ENCODE measurements at places on chromosomes 4 and X.

DNA sequence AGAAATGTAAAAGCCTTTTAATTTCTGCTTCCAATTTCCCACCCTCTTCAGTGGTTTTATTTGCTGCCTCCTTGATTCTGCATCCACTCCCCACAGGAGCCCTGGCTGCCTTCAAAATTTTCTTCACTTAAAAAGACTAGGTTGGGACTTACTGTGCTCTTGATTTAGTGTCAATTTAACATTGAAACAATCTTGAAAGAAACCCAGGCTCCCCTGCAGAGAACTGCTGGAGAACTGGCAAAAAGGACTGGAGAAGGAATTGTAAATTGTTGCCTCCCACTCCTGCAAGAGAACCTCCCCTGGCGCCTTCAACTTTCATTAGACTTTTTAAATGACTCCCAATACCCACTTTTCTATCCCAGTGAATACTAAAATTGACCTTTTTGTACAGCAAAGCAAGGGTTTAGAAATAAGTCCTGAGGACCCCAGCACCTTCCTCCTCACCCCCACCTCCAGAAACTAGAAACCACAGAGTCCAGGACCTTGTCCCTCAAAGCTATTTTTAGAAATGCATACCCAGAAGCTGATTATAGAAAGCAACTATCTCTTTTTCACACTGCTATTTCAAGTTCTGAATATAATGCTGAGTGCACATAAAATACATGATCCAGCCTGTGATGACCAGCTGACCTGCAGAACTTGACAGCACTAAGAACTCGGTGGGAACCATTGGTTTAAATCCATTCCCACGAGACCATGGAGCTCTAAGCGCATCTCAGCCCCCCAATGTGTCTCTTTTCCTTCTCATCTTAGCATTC lies 155.5 kb downstream of the INPP4B start:
- DNase-seq, result no peak

GRCh38 chr4:152684007-152684406 lies 4.2 kb upstream of the TMEM154 start:
- no peak for DNase-seq

DNA sequence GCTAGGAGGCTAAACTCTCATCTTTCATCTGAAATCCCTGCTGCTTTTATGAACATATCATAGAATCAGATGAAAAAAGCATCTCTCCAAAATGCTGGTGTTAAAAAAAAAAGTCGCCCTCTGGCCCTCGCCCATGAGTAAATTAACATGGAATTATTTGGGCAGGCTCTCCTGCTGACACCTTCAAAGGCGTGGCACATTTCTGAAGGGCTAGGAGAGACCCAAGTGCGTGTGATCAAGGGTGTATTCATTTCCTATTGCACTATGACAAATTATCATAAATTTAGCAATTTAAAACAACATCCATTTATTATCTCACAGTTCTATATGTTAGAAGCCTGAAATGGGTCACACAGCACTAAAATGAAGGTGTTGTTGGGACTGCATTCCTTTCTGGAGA lies 5.1 kb downstream of the ANXA3 start:
- DNase-seq, result no peak

- peak; percentile 34 for DNase-seq
These were observed 829 bp downstream of the ELOVL6 start for GRCh38 chr4:110197529-110198042.

DNA sequence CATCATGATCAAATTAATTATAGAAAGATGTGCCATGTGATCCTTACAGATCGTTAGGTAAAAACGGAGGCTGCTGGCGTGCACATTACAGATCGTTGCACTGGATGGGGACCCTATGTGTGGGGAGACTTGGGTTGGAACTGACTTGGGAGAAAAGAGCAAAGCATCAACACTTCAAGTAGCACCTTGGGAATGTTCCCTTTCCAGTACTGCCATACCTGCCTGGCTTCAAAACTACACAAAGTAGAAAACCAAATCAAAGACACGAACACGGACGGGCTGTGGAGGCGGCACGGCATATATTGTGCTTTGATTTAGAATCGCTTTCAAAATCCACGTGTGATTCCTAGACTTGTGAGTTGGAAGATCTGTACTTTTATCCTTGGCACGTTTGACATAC lies 898 bp downstream of the CMC4 start:
- peak; percentile 2 for DNase-seq

GRCh38 chr4:4248885-4249203 lies 821 bp upstream of the TMEM128 start:
- peak; percentile 30 for DNase-seq

DNA sequence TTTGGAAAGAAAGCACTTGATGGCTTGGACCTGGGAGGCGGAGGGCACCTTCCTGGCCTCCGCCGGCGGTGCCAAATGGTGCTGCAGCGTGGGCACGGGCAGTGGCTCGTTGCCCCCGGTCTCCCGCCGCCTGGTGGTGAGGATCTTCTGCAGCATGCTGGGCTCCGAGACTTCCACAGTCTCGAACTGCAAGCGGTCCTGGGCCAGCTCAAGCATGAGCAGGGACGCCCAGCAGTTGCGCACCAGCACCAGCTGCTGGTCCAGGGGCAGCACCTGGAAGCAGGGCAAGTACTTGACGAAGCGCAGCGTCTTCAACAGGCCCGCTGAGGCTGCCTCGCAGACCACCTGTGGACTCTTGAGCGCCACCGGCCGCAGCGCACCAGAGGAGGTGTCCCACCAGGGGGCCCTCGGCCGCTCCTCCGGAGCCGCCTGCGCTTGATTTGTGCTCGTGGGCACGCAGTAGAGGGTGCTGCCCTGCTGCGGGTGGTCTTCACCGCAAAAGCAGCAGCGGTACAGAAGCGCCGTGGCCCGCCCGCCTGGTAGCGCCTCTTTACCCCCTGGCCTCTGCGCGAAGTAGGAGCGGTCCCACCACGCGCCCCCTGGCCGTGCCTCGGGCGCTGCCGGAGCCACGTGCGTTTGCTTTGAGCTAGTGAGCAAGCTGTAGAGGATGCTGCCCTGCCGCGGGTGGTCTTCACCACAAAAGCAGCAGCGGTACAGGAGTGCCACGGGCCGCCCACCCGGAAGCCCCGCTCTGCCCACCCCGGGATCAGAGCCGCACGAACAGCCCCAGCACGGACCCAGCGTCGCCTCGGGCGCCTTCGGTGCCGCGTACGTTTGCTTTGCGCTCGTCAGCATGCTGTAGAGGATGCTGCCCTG lies 689 bp downstream of the NR0B1 start:
- DNase-seq, result peak; percentile 15

DNA sequence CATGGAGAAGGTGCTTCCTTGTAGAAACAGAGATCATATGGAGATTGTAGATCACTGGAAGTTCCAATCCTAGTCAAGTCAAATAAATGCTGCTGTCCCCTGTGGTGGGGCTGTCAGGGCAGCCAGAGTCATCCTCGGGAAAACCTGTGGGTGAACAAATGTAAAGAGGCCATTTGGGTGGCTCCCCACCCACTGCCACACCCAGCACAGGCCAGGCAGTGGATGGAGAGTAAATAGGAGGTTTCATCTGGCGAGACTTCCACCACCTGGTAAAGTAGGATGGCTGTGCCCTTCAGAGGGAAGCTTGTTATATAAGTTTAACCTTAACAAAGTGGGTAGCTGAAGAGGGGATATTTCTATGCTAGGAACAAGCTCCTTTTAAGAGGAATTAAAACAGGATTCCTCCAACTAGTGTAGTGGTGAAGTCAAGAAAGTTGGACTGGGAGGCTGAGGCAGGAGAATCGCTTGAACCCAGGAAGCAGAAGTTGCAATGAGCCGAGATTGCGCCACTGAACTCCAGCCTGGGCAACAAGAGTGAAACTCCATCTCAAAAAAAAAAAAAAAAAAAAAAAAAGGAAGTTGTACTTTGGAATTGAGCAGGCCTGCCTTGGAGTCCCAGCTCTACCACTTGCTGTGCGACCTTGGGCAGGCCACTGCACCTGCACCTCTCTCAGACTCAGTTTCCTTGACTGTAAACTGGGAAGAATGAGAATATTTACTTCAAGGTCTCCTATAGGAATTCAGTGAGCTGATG lies 273.7 kb downstream of the PTTG2 start:
- DNase-seq, result no peak

DNA sequence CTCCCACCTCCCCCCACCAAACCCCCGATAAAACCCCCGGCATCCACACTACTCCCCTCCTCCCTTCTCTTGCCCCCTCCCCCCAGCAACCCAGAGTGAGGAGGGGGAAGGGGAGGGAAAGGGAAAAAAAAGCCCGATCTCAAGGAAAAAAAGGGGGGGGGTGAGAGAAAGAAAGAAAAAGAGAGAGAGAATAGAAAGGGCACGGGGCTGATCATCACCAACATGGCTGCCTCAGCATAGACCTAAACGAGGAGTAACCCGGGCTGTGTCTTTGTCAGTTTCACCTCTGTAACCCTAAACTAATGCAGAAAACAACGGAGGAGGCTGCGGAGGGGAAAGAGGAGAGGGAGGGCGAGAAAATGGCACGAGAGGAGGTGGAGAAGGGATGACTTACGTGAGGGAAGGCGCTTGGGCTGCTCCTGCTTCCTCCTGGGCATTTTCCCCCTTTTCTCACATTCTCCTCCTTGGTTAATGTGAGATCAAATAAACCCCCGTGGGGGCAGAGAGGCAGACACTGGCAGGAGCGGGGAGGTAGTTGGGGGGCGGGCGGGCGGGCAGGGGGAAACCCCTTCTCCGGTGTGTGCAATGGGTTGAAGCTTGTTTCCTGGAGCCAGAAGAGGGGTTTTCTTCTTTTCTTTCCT lies 532 bp downstream of the ZNF827 start:
- DNase-seq, result peak; percentile 38

DNA sequence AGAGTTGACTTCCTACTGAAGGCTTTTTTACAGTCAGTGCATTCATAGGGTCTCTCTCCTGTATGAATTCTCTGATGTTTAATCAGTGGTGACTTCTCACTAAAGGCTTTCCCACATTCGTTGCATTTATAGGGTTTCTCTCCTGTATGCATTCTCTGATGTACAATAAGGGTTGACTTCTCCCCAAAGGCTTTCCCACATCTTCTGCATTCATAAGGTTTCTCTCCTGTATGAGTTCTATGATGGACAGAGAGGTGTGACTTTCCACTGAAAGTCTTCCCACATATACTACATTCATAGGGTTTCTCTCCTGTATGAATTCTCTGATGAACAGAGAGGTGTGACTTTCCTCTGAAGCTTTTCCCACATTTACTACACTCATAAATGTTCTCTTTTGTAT lies 45.2 kb downstream of the ZNF674 start:
- DNase-seq, result peak; percentile 1

- no peak for DNase-seq
These were observed 117.7 kb upstream of the PRPS2 start for GRCh38 chrX:12673487-12673886.

DNA sequence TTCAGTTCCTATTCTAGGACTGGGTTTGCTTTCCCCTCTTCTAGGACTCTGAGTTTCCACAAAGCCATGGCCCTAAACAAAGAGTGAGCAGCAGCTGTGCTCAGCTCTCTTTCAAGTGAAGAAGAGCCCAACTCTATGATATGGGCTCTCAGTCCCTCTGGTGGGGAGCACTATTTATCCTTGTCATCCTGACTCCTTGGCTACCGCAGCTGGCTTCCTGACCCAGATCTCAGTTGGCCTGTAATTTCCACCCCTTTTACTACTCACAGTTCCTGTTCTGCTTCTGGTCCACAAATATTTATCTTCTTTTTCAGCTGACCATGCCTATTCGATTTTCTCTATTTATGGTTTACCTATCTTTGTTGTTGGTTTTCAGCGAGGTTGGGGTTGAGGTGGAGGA lies 33.8 kb downstream of the F8 start:
- no peak for DNase-seq

DNA sequence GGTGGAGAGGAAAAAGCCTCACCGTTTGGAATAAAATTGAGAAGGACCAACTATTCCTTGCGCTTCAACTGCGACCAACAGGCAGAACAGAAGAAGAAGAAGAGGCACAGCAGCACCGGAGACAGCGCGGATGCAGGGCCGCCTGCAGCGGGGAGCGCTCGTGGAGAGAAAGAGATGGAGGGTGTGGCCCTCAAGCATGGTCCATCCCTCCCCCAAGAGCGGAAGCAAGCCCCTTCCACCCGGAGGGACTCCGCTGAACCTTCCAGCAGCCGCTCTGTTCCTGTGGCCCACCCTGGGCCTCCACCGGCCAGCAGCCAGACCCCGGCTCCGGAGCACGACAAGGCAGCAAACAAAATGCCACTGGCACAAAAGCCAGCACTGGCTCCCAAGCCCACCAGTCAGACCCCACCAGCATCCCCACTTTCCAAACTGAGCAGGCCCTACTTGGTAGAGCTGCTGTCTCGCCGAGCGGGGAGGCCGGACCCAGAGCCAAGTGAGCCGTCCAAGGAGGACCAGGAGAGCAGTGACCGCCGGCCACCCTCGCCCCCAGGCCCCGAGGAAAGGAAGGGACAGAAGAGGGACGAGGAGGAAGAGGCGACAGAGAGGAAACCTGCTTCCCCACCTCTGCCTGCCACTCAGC lies 71.2 kb downstream of the AASDH start:
- no peak for DNase-seq

GRCh38 chrX:124720532-124720931 lies 374.2 kb downstream of the SH2D1A start:
- DNase-seq, result no peak

DNA sequence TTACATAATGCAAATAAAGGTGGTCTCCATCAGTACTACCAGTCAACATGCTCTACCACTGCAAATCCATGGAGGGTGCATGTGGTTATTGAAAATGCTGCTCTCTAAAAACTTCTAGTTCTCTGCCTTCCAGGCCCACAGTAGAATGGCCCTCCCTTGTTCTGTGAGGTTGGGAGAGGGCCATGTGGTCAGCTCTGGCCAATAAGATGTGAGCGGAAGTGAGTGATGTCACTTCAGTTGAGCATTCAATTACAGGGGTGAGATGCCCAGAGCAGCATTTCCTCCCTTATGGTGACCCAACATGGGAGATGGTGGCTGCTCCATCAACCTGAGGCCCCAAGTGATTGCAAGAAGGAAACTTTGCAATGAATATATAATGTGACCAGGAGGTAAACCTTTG lies 148.8 kb downstream of the CPEB2 start:
- no peak for DNase-seq

GRCh38 chr4:25172961-25173915 lies 13.0 kb upstream of the SEPSECS start:
- peak; percentile 100 for DNase-seq

DNA sequence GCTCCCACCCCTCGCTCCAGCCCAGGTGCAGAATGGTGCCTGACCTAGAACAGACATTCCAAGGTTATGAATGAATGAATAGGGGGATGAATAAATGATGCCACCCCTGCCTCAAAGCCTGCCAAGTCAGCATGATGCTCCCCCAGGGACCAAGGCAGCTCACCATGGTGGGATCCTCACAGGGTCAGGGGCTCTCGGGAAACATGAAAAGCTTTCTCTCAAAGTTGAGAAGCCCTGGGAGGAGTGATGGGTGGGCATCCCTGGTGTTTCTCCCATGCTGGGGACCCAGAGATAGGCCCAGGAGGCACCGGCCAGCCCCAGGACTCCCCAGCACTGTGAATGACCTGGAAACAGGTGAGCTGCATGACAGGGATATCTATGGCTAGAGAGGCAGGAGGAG lies 58.9 kb downstream of the HTRA3 start:
- DNase-seq, result no peak

GRCh38 chr4:7254736-7255487 lies 62.6 kb downstream of the SORCS2 start:
- peak; percentile 85 for DNase-seq

- no peak for DNase-seq
These were observed 160.8 kb downstream of the NAA11 start for GRCh38 chr4:79164907-79165610.

Measured in fibroblast of mammary gland (primary cell).